Activated CD8-positive, alpha-beta memory T cell treated with anti-CD3 and anti-CD28 coated beads for 24 hours (primary cell): ENCODE measurements at places on chromosomes 4 and X.

DNA sequence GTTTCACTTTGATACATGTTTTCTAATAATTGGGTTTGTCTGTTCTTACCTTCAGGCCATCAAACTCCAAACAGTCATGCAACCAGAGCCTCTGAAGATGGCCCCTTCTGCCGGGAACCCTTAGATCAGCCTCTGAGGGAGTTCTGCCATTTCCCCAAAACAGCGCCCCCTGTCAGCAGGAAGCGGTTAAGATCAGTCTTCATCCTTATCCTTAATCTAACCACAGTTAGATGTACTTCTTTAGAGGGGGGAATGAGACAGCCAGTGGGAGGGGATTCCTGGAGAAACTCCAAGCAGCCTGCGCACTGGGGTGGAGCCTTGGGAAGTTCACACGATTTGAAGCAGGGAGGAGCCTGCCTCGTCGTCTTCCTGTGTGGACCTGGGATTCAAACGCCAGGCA is 185.4 kb downstream of the INPP4B start:
- DNase-seq, result no peak

- no peak for DNase-seq
Observed at GRCh38 chrX:72240976-72241375, 2.1 kb upstream of the ERCC6L start.

DNA sequence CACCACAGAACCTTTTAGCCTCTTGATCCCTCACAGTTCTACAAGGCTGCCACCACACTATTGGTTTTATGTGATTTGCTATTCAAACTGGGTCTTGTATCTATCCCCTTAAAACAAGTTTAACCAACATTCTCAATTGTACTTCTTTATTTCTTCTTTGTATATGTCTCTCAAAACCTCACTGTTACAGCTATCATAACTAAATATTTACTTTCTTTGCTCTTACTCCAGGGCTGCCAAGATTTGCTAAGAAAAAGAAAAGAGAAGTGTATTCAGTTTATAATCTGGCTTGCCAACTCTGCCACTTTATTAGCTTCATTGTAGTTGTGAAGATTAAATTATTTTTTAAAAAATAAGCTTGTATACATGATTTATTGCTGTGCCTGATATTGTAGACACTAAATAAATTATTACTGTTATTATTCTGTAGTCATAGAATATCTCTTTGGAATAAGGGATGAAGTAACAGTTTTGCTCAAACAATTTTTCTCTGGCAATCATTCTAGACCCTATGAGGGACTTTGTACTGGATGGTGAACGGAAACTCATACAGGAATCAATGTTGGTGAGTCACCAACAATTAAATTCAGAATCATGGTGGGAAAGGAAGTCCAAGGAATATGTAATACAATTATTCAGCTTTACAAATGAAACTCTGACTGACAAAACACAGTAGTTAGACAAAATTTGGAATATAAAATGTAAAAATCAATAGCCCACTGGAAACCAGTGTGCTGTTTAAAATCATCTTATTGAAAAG is 127.1 kb upstream of the DCAF8L1 start:
- no peak for DNase-seq

GRCh38 chr4:11597506-11597905 is 168.8 kb upstream of the HS3ST1 start:
- DNase-seq, result no peak

GRCh38 chr4:139962130-139962684 is 191.8 kb downstream of the MAML3 start:
- no peak for DNase-seq

- no peak for DNase-seq
Observed at GRCh38 chrX:109624641-109625616, at the start of gene KCNE5. KCNE5 (minus strand) TSS chrX:109625172; CDS start chrX:109625020, 152 bp downstream.

- no peak for DNase-seq
Observed at GRCh38 chr4:2662598-2662997, 93.5 kb downstream of the TNIP2 start.

GRCh38 chr4:74944354-74944793 is 11.5 kb downstream of the PARM1 start:
- no peak for DNase-seq

DNA sequence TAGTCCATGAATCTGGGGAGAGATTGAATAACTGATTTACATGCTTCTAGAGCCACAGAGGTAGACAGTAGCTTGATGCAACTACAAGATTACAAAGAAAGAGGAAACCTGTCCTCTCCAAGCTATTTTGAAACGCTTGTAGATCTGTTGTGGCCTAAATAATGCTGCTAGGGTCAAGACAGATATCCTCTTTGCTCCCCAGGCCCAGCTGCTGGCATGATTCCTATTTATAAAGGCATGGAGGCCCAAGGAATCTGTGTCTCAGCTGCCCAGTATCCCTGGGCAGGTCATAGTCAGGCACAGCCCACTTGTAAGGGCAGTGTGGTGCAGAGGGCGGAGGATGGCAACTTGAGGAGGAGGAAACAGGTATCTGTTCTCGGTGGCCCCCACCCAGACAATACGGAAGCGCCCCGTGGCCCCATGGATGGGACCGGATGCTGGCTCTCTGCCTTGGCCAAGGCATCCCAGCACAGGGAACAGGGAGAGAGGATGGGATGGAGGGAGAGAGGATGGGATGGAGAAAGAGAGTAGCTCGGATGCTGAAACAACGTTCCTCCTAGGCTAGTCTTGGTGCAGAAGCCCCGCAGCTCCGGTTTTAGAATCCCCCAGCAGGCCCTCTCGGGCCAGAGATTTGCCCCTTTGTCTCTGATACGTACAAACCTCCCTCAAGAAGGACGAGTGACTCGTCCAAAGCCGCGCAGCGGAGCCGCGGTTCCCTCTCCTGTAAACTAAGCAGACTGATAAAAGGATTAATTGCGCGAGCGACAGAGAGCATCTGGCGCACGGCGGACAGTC is 767 bp upstream of the SMIM20 start:
- no peak for DNase-seq

DNA sequence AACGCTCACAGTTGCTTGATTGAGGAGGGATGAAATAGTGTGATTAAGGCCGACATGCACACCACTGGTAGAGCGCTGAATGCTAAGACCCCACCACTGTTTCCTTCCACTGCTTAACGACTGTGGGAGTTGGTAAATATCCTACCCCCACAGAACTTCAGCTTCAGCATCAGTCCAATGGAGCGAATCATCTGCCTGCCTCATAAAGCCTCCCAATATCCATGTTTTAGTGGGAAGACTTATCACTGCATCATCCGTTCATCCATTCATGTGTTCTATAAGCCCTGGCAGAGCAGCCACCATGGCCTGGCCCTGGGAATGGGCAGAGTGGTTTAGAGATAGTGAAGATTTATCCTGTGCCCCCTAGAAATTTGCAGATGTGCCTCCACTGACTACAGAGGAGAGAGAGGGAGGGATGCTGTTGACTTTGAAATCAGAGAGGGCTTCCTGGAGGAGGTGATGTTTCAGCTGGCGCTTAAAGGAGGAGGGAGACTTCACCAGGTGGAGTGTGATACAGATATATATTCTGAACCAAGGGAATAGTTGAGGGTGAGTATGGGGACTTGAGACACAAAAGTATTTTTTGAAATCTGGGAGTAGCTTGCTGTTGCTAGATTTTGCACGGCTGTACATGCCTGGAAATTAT is 71.9 kb upstream of the STX18 start:
- DNase-seq, result no peak

GRCh38 chr4:24930151-24930550 is 17.3 kb upstream of the CCDC149 start:
- no peak for DNase-seq
